ENCODE measurements at places on chromosomes 11 and 22.
A peak's percentile ranks its signal among the peaks of the same experiment; 100 is the strongest.

GRCh38 chr22:31173386-31174145 lies 13.6 kb downstream of the RNF185 start:
- DNase-seq, result peak; percentile 79

DNA sequence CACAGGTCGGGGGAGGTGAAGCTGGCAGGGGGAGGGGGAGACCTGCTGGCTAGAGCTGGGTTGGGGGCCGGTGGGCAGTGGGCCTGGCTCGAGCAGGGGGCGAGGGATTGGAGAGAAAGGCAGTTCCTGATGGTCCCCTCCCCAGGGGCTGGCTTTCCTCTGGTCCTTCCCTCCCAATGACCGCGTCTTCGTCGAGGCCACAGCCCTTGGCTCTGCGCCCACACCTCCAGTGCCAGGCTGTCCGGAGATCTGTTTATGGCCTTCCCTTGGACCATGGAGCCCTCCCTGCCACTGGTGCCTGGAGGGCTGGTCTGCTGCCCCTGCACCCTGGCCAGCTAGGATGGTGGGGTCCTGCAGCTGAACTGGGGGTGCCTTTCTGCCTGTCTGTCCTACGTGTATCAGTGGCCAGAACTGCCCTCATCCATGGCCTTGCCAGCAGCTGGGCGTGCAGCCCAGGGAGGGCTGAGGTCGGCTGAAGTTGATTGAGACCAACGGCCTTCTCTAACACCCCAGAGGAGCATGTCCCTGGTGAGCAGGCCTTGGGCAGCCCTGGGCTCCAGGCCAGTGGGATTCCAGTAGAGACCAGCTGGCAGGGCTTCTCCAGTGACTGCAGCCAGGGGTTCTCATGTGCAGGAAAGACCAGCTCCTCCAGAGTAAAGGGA lies 12.3 kb downstream of the TANGO2 start:
- no peak for DNase-seq

DNA sequence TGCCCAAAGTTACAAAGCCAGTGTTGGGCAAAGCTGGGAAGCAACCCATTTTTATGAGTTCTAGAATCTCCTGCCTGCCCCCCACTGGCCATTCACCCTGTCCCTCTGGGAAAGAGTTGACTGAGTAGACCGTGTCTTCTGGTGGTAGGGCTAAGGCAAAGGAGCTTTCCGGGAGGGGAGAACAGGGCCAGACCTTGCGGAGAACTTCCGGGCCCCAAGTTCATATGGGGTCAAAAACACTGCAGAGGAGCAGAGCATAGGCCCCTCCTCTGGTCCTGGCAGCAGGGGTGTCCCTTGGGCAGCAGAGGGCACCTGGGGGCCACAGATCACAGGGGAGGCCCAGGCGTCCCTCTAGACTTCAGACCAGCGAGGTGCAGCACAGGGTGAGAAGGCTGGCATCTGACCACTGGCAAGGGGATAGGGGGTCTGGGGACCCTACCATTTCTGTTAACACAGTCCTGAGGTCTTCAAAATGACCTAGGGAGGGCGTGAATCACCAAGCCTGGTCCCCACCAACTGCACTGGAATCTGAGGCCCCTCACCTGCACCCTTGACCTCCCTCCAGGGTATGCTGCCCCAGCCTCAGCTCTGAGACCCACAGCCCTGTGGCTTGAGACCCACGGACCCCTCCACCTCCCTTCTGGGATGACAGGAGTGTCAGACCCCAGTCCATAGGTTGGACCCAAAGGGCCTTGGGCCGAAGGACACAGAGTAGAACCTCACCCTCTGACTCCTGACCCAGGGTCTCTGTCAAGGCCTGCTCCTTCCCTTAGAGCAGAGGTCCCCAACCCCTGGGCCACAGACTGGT lies 1.3 kb upstream of the ARAP1 start:
- no peak for DNase-seq

GRCh38 chr11:100561323-100561722 lies 125.8 kb upstream of the ARHGAP42 start:
- DNase-seq, result no peak

- no peak for DNase-seq
Measured at GRCh38 chr11:2789331-2789730, 89.5 kb upstream of the KCNQ1OT1 start.

DNA sequence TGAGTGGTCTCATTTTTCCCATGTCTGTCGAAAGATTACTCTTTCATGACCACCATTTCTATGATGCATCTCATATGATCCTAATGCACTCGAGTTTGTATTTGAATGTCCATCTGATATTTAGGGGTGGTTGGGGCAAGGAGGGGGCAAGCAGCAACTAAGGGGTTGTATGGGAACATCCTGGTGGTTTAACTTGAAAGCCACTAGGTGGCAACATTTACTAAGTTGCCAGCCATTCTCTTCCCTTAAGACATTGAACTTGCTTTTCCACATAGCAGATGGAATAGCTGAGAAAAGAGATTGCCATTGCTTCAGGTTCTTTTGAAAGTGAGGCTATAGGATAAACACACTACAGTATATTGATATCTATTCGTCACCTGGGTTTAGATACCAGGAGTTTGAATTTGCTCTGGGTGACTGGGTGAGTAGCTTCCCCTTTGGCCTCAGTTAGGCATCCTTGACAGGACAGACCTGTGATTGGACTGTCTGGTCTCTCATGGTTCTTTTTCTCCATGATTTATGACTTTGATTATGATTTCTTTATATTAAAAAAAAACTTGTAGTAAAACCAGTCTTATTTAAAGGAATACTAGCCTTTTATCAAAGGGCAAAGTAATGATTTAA lies 32.4 kb downstream of the NF2 start:
- no peak for DNase-seq

GRCh38 chr22:31680861-31681341 lies 18.9 kb upstream of the PISD start:
- peak; percentile 56 for DNase-seq

- no peak for DNase-seq
Measured at GRCh38 chr22:30553971-30554370, 7.4 kb upstream of the SEC14L6 start.

DNA sequence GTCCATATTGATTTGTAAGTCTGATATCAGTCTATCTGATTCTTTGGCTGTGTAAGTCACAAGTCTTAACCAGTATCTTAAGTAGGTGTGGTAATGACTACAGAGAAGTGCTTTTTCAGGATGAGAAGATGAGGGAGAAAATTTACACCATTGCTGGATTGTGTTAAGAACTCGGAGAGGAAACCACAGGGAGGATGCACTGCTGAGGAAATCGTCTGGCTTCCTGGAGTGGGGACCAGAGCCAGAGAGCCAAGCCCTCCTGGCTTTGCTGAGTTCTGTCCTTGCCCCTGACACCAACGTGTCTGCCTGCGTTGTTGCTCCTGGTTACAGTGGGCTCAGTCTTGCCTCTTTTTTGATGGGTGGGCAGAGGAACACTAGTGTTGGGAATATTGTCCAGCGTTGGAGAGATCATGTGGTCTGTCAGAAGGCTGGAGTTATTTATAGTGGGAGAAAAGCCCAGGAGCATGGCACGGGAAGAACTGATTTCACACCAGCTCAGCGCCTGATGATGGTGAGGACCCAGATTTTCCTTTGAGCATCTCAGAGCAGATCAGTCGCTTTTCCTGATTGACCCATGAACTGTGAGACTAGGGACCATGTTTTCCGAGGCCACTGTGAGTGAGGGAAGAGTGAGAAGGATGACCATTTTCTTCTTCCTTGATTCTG lies 29.6 kb downstream of the MARK2 start:
- DNase-seq, result no peak

DNA sequence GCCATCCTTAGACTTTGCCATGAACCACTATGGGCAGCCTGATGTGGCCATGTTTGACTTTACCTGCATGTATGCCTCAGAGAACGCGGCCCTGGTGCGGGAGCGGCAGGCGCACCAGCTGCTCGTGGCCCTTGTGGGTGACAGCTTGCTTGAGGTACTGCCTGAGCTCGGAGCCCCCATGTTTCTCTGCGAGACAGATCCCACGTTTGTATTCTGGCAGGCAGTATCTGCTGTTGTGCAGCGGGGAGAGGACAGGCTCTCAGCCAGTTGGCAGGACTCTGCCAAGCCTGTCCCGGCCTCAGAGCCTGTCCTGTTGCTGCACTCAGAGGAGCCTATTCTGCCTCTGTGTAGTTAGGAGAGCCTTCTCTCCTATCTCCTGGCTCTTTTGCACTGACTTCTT lies 109.9 kb downstream of the MICAL2 start:
- DNase-seq, result no peak

DNA sequence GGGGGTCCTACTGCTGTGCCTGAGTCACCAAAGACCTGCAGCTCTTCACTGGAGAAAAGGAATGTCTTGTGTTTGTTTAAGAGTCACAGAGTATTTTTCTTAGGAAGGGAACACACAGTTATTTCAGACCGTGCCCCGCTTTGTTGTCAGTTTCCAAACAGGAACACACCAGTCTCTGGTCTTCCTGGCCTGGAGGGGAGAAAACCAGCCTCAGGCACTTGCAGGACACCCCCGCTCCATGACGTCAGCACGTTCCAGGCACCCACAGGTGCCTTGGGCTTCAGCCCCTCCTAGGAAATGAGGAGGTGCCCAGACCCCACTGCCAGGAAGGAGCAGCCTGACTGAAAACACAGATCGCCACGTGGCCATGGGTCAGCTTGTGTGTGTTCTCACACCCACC lies 5.4 kb downstream of the DEAF1 start:
- DNase-seq, result no peak

DNA sequence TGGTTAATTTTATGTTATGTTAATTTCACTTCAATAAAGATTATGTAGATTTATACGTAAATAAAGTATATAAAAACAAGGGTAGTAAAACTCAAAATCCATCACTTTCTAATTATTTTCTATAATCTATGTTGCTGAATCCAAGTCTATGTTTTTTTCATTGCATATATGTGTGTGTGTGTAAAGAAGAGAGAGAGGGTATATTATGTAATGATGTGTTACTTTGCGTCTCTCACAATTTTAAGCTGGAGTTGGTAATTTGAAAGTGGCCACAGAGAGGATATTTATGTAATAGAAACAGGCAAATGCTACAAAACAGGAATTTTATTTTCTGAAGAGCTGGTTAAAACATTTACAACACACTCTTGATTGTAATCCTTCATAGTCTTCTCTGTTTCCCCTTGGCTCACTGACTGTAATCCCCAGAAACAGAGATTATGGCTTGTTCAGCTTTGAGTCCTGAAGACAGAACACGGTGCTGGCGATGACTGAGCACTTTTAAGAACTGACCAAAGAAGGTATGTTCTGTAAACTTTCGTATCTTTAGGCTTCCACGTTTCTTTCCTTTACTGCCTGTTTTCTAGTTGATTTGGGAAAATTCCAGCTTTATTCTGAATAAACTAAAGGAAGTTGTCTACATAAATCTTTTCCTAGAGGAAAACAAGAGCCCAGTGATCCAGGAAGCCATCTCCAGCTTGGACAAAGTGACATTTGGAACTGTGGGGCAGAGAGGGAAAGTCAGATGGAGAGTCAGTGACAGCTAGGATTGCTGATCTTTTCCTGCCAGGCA lies 43.6 kb downstream of the OR2AG2 start:
- DNase-seq, result no peak

DNA sequence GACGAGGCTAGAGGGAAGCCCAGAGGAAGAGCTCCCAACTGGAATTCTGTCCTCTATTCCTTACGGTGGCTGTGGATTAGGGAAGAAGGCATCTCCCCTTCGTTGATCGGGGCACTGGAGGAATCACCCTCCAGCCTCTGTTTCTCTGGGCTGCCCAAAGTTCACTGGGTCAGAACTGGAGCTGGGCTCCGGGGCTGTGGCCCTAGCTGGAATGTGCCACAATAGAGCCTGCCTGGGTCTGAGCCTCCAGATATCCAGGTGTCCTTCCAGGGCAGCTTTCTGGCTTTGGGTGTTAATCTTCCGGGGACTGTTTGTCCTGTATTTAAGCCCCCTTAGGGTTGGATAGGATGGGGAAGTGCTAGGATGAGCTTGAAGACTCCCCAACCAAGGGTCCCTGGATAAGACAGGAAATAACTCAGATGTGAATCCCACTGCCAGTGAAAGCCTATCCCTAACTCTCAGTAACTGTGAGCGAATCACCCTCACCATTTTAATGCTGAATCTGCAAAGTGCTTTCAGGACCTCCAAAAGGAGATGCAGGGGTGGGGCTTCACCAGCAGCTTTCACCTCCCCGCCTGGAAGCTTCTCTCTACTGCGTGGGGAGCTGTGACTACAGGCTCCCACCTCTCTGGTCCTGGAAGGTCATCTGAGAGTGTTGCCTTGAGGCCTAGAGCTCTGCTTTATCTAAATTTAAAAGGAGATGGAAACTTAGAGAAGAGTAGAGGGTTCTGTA lies 9.5 kb downstream of the YPEL4 start:
- no peak for DNase-seq

GRCh38 chr11:131614631-131615030 lies 244.2 kb downstream of the NTM start:
- DNase-seq, result no peak
